ENCODE measurements at places on chromosomes 1 and 21. TPM values are rescaled to one million over a fixed set of nuclear protein-coding genes. Genes with fewer than 3 reads are reported as not detected.

SLAMF6 gene
- not detected for total RNA-seq

PDZK1IP1 gene
- 0.30 TPM for total RNA-seq

SLC6A17 gene
- total RNA-seq: 2.0 TPM

ASCL5 gene
- not detected for total RNA-seq

CNIH3 gene
- total RNA-seq: 0.39 TPM

GCLM gene
- 26.3 TPM for total RNA-seq

AGBL4 gene
- not detected for total RNA-seq

Data from mammary microvascular endothelial cell (primary cell).